ENCODE measurements at places on chromosomes 11 and 22.

- no peak for DNase-seq
These were observed 37.5 kb downstream of the RSF1 start for GRCh38 chr11:77783025-77783424.

DNA sequence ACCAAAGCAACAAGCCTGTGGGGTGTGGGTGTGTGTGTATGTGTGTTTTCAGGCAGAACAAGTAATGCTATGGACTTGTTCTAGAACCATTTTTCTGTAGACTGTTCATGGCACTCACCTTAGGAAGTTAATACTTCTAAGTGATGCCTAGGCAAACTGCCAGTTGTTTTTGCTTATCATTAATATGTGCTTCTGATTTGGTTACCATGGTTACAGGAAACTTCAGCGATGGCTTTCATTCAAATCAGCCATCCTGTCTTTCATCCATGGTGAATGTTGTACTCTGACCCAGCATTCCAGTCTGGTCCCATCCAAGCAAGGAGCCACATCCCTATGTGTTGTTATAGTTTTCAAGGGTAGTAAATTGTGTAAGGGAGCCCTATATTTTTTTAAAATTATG, 49.8 kb upstream of the ARHGAP20 start:
- no peak for DNase-seq

DNA sequence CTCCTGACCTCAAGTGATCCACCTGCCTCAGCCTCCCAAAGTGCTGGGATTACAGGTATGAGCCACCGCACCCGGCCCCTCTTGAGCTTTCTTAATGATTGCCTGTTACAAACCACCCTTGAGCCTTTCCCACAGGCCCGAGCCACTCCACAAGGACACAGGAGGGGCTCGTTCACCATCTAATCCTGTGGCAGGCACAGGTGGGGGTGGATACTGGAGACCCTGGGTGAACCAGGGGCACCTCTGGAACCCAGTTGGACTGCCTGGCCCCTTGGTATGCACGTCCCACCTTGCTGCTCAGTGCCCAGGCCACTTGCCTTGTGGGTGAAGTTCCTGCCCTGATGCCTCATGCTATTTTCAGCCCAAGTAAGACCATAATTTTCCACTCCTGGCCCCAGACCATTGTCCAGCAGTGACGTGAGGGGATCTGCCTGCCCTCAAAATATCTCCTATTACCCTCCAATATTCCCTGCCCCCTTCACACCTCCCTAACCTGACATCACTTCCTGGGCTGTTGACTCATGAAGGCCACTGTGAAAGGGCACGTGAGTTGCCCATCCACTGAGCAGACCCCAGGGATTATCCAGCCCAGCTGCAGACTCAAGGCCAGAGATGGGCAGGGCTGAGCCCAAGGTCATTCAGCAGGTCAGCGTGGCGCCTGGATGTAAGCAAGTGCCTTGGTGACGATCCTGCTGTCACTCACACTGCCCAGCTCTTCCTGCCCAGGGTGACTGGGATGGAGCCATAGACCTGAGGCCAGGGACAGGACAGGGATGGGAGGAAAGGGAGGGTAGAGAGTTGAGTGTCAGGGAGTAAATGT, 19.6 kb downstream of the P2RY2 start:
- no peak for DNase-seq

DNA sequence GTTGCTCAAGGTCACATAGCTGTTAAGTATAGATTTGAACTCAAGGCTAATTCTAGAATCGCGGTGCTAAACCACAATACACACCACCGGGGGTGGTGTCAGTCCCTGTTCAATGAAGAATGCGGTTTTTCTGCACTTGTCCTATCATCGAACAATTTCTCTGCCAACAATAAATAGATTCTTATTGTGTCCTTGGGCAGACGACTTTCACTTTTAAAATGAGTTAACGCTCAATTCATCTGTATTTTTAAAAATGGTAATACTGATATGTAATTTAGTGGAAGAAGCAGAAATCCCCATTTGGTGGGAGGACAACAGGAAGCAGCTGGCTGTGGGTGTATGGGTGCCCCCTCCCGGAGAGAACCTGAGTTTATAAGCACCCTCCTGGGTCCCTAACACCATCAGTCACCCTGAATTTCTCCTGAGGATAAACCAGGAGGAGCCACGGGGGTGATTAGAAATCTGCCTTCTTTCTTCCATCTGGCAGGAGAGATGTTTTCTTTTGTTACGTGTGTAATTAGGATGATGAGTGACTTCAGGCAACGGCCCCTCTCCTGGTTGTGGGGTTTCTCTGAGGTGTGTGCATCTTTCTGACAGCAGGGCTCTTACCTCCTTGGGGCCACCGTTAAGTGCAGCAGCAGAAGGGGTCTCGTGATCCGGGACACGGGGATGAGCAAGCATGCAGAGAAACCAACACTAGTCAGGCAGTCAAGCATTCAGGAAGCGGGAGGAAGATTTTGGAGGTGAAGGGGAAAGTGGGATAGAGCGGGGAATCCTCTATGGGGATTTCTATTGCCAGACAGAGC, 87.7 kb downstream of the GRAMD1B start:
- DNase-seq, result no peak

DNA sequence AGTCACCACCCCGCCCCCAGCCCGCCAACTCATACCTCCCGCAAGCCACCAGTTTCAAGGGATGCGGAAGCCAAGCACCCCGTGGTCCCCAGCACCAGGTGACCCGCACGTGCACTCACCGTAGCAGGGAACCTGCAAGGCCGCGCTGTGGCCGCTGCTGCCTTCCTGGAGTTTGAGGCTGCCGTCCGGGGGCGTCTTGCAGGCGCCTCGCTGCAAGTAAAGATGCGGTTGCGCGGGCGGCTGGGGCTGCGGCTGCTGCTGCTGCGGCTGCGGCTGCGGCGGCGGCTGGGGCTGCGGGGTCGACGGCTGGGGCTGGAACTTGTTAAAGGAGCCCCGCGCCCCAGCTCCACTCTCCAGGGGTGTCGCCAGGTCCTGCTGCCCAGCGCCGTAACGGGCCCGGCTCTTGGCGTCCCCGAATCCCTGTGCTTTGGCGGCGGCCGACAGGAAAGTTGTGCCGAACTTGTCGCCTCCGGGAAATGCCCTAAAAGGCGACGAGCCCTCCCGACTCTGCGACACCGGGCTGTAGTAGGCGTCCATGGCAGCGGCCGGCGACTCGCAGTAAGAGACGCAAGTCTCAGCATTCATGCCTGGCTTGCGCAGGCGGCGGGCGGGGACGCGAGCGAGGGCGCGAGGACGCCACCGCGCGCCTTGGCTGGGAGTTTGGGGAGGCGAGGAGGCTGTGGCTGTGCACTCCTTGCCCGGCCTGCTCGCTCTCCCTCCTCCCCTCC, at the start of gene ALX4:
TSS of gene ALX4 (minus strand) at position 662 of the 728 bp plus-strand sequence. CDS start at position 585, 77 bp downstream.
- no peak for DNase-seq

DNA sequence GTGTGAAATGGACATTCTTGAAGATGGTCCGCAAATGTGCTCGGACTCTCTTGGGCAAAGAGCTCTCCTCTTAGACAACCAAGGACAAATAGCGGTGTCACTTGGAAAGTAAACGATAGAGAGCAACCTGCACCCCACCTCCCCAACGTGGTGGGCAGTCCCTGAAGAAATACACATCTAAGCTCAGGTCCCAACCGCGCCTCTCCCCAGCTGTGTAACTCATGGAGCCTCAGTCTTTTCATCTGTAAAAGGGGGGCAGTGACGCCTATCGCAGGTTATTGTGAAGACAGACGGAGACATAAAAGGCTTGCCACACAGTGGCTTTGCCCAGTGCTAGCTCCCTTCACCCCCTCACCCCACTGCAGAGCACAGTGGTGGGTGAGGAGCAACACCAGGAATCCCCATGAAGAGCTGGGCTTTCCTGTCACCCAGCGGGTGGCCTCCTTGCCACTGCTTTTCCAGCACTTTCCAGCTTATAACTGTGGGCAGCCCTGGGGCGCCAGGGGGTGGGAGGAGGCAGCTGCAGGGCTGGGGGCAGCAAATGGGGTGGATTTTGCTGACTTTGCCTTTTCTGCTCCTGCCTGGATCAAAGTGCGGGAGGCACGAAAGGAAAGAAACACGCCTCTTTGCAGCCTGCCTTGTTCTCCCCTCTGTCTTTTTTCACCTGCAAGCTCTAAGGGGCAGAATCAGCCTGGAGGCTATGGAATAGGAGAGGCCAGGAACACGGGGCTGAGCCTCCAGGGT, 73.7 kb upstream of the TSPAN18 start:
- DNase-seq, result no peak

DNA sequence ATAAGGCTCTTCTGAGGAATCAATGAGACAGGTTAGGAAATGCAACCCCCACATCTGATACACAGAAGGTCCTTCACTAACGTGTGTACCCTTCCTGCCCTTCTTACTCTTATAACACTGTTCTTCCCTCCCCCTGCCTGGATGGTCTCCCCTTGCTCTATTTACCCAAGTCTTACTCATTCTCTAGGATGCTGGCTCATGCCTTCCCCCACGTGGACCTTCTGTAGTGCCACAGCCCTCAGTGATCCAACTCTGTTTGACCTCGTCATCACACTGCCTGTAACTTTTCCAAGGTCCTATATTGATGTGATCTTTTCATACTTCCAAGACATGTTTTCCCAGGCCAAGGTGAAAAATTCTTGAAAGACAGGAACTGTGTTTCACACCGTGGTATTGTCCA, 79.8 kb downstream of the C11orf58 start:
- DNase-seq, result no peak

DNA sequence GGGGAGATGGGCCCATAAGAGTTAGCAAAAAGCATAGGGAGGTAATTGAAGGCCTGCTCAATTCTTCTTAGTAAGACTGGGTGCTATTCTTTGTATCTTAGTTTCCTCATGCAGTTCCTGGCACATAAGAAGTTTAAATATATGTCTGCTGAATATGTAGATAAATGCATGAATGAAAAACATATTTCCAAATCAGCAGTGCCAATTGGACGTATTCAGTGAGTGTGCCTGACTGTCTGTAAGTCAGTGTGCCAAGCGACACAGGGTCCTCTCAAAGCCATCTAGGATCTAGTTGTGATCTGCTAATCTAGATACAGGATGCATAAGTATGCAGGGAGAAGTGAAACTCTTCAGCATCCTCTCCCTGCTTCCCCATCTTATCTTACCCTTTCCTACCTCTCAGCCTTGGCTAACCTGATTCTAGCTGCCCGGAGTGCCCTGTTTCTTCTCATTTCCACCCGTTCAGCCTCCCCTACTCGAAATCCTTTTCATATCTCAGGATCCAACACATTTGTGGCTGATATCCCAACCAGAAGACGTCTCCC, 91.1 kb upstream of the SORL1-AS1 start:
- no peak for DNase-seq

DNA sequence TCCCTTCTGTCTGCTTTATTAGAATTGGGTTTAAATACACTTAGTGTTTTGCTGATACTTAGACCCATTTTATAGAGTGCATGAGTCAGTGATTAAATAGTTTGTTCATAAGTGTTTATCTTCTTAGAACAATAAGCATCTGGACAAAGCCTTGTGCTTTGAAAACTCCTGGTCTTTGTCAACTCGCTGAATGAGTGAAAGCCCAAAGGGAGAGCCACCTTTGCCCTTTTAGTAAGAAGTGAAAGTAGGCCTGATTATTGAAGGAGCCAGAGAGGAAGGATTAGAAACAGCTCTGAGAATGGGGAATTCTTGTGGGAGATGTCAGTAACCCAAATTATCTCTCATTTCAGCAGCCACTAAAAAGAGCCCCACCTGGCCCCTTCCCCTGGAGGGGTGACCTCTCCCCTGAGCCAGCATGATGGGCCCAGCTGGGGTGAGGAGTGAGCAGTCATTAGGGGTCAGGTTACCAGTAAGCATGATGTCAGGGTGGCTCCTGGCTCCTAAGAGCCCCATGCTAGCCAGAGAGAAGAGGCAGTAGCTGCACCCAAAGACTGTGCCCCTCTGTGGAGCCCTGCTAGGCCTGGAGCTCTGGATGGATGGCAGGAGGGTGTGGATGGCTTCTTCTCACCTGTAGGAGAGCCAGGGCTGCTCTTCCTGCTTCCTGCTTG, 125.1 kb upstream of the E2F8 start:
- no peak for DNase-seq

DNA sequence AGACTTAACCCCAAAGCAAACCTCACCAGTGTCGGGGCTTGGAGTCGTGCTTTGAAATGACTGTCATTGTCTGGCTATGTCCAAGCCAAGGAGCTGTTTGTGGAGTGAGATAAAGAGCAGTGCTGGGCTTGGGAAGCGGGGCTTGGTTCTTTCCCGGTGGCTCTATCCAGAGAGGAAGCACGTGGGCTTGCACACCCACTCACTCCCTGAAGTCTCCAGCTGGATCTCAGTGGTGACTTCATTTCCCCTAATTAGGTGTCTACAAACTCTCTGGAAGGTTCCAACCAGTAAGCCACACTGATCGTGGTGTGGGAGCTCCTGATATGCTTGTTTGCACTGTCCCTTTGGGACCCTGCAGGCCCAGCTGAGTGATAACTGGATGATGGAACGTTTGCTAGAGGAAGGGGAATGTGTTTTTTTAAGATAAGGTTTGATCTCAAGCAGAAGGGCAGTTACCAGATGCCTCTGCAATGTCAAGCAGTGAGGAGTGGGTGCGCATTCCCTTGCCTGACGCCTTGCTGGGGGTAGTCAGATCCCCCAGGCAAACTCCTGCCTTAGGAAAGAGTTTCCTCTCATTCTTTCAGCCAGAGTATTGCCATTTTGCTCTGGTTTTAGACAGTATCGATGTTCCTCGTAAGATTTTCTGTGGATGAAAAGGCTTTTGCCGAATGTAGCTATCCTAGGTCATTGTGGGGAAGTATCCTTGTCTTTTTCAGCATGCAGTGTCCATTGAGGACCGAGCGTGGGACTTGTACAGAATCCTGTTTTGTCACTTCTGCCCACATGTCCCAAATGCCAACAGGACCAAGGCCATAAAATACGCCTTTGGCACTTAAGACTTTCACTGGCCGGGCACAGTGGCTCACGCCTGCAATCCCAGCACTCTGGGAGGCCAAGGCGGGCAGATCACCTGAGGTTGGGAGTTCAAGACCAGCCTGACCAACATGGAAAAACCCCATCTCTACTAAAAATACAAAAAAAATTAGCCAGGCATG, 90.9 kb downstream of the MICAL2 start:
- no peak for DNase-seq

GRCh38 chr11:74620531-74620930, 28.1 kb downstream of the POLD3 start:
- DNase-seq, result no peak

Data from activated CD4-positive, alpha-beta T cell treated with anti-CD3 and anti-CD28 coated beads for 4 hours (primary cell).